ENCODE measurements at places on chromosomes 11 and 22.

DNA sequence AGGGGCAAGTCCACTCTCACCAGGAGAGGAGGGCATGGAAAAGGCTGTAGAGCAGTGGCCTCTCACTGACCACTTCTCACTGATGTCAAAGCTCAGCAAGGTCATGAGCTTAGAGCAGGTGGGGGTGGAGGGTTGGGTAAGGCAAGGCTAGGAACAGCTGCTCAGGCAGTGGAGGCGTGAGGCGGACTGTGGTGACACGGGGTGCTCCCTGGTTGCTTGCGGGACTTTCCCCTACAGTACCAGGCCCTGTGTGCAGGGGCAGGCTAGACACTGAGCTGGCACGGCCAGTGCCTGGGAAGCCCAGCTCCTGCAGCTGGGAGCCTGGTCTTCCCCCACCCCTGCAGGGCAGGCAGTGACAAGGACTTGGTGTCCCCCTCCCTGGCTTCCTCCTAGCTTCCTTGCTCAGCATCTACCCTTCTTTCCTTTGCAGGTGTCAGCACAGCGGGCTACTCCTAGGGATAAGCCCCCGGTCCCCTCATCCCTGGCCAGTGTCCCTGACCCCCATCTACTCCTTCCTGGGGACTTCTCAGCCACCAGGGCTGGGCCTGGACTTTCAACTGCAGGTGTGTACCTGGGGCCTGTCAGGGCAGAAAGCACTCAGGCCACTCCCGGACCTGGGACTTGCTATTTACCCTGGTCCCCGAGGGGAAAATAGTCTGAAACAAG lies 45.6 kb downstream of the PISD start:
- peak; percentile 42 for DNase-seq

GRCh38 chr22:50281957-50282356 lies 11.8 kb upstream of the MAPK11 start:
- no peak for DNase-seq

GRCh38 chr22:28488825-28489224 lies 190.8 kb downstream of the TTC28 start:
- DNase-seq, result peak; percentile 20

DNA sequence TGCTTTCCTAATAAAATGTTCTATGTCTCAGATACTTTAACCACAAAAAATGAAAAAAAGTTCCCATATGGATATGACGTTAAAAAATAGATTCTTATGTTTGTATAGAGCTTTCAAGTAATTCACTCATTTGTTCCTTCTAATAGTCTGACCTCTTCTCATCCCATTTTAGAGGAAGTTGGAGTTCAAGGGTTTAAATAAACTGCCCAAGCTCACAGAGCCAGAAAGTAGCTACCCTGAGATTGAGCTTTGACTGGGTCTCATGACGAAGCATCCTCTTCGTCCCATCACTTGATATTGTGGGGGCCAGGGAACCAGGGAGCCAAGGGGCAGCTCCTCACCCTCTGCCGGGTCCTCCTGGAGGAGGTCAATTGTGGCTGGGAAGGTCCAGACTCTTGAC lies 116.3 kb downstream of the CCDC81 start:
- DNase-seq, result no peak

DNA sequence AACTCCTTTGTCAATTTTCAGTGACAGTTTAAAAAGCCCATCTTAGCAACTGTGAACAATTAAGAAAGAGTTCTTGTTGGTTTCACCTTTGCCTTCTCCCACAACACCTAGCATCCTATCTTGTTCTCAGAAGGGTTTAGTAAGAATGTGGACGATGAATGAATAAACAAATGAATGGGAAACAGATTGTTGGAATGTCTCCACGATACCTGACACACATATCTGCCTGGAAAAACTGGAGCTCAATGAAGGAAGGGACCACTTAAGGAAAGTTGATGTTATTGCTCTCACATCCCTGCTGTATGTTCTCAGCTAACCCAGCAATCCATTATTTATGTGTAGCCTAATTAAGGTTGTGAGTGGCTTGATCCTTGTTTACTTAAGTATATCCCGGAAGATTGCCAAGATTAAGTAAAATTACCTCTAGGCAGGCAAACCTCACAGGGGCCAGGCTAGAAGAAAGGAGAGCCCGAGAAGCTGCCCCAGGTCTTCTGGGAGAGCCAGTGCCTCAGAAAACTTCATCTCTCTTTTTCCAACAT lies 286.4 kb downstream of the NXPE2 start:
- DNase-seq, result no peak

DNA sequence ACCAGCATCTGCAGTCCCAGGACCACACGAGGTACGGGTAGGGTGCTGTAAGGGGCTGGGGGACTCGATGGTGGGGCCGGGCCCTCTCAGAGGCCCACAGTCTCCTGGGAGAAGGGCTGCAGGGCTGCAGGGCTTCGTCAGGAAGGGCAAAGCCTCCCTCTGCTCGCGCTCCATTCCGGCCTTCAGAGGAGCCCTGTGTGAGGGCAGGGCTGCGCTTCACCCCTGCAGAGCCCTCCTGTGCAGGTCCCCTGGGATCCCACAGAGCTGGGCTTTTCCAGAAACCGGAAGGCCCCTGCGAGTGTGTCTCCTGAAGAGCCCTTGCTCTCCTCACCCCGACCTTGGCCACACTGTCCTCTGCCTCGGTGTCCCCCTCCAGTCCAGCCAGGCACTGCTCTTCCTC lies 27.2 kb downstream of the WNT11 start:
- DNase-seq, result no peak

DNA sequence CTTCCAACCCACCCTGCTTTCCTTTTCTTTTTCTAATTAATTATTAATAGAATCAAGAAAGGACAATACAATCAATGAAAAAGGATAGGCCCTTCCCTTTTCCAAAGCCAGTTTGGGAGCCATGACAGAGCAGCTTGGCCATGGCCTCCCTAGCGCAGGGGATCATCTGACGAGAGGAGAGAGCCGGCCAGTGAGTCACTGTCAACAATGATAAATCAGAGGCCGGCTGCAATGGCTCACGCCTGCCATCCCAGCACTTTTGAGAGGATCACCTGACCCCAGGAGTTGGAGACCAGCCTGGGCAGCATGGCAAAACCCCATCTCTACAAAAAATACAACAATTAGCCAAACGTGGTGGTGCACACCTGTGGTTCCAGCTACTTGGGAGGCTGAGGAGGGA lies 27.5 kb upstream of the KRTAP5-7 start:
- no peak for DNase-seq
